CD4-positive, alpha-beta T cell treated with Interleukin-6 for 4 hours (primary cell): ENCODE measurements at places on chromosomes 16 and 17.

DNA sequence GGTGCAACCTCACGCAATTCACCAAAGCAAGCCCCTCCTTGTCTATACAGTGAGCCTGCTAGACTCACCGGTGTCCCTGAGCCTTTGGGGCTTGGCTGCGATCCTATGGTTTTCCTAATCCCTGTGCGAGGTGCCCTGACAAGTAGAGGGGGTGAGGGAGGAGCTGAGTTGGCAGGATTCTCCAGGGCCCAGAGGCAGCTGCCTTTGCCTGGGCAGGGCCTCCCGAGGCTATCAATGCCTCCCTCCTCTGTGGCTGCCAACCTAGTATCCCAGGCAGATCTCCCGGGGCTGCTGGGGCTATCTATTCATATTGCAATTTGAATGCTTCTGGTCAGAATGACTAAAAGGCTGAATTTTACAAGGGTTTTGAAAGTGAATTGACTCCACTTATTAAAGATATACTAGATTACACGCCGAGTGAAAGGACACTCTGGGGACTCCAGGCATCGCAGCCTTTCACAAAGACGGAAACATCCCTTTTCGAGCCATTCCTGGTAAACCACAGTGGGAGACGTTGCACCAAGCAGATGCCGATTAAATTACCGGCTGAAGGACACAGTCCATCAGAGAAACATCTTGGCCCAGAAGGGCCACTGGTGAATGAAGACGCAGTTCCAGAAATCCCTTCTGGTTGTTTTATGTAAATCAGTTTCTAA lies 11.3 kb upstream of the PITPNM3 start:
- no peak for DNase-seq

- no peak for DNase-seq
These were observed 400.2 kb downstream of the SEC14L1 start for GRCh38 chr17:77540975-77541374.

DNA sequence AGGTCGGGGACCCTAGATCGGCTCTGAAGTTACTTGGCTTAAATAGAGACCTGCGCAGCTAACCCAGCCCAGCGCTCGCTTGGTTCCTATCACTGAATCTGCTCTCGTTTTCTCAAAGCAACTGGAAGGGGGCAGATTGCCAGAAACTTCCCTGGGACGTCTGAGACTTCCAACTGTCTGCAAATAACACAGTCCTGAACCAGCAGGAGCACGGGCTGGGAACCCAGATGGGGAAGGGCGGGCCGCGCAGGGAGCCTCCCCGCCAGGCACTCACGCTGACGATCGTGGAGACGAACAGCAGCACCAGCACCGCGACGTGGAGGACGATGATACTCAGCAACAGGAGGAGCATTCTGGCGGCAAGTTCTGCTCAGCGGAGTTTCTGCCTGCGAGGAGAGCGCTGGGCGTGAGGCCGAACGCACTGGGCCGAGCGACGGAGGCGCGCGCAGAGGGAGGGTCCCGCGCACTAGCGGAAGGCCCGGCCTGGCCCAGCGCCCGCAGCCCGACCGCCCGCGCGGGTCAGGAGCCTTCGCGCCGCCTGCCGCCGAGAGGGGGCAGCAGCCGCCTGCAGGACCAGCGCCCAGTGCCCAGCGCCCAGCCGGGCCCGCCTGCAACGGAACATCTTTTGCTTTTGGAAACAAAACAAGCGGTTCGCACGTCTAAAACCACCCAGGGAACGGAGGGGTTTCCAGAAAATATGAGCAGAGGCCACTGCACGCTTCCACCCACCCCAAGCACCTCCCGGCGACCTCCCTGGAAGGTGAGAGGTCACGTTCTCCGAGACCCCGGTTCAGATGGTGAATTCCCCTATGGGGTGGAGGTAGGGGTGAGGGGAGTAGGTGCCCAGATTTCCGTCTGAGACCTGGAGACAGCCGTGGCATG lies 4.5 kb downstream of the PMP22 start:
- peak; percentile 38 for DNase-seq

DNA sequence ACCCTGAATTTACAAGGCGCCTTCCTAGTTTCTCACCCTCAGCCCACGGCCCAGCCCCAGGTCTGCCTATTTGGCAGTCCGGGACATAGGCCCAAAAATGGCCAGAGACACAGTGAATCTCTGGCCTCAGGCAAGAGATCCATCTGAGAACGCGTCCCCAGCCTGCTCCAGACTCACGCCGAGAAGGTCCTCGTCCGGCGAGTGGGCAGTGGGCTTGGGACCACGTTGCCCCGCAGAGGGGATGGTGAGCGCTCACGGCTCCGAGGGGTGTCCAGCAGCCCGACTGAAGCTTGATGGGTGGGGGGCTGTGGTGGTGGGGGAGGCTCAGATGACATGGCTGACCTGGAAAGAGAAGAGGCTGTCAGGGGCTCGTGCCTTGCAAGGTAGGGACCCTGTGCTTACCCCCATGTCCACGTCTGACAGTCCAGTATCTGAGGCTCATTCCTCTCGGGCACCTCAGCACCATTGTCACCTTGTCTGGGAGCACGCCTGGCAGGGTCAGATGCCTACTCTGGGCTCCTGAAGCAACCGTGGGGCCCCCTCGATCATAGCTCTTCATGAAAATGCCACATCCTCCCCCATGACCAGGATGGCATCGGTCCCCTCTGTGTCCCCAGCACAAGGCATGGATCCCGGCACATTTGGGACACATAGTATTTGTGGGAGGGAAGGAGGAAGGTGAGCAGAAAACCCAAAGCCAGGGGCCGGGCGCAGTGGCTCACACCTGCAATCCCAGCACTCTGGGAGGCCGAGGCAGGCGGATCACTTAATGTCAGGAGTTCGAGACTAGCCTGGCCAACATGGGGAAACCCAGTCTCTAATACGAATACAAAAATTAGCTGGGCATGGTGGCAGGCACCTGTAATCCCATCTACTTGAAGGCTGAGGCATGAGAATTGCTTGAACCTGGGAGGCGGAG lies 9.6 kb downstream of the CARHSP1 start:
- no peak for DNase-seq

- DNase-seq = peak; percentile 37
These were observed at the start of gene MT1E for GRCh38 chr16:56625140-56625942. Gene MT1E, plus strand, starts transcription at chr16:56625781. Its CDS starts 71 bp downstream, at chr16:56625852.

- no peak for DNase-seq
These were observed 136.2 kb upstream of the DNAH9 start for GRCh38 chr17:11461993-11462548.

DNA sequence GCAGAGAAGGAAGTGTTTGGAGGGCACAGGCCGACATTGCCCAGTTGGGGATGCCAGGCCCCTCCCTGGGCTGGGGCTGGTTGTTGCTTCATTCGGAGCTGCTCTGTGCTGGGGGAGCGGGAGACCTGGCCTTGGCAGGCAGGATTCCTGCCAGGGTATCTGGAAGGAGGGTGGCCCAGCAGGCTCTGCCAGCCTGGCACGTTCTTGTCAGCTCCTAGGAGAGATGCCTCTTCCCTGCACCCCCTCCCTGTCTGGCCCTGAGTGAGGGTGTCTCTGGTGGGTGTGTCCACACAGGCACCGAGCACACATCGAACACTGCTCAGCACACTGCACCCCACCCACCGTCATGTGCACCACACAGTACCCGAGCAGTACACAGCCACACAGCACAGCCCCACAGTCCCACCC lies 35.2 kb downstream of the ARHGAP23 start:
- DNase-seq = no peak

DNA sequence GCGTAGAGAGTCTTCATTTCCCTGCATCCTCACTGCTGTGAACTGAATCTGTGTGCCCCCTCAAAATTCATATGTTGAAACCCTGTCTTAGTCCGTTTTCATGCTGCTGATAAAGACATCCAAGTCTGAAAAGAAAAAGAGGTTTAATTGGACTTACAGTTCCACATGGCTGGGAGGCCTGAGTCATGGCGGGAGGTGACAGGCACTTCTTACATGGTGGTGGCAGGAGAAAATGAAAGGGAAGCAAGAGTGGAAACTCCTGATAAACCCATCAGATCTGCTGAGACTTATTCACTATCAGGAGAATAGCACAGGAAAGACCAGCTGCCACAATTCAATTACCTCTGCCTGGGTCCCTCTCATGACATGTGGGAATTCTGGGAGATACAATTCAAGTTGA lies 3.1 kb upstream of the CCDC42 start:
- DNase-seq = no peak

DNA sequence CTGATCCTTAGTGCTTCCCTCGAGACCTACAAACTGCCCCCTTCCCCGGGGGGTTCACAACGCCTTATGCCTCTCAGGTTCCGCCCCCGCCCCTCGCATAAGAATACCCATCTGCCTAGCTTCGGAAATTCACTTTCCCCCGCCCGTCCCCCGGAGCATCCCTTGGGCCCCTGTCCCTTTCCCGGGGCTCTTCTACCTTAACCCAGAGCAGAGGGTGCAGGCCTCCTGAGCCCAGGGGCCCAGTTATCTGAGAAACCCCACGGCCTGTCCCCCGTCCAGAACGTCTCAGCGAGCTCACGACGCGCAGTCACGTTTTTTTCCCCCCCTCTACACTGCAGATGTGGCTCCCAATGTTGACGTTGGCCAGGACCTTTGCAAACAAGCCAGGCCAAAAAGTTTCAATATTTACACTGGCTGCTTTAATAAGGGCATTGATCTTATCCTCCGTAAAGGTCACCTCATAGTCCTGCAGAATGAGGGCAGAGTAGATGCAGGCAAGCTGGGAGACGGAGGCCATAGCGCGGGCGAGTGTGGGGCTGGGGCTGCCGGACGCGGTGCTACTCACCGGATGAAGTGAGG lies 1.4 kb upstream of the NBR1 start:
- DNase-seq = no peak

GRCh38 chr16:4763791-4764190 lies 3.2 kb downstream of the ZNF500 start:
- no peak for DNase-seq

DNA sequence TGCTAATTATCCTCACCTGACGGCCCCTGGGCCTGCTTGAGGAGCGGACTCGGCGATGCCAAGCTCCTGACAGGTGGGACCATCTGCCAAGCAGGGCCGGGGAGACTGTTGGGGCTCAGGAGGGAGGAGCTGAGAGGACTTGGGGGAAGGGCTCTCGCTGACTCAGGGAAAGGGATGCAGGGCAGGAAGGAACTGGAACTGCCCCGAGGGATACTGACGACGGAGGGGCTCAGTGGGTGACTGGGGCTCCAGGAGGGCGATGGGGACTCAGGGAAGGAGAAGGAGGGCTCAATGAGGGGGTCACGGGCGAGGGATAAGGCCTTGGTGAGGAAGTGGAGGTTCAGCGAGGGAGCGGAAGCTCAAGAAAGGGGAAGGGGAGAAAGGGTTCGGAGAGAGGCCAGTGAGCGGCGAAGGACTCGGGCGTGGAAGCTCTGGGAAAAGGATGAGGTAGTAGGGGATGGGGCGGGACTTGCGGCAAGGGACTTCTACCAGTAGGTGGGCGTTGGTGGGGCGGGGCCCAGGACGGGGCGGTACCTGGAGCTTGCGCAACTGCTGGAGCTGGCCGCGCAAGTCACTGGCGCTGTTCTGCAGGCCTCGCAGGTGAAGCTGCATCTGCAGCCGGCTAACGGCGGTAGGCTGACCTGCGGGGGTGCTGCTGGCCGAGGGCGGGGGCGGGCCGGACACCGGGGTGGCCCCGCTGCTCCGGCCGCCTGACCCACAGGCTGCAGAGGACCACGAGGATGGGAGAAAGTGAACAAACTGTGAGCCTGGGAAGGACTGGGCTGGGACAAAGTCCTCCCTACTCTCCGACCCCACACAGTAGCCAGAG lies 46.5 kb downstream of the SRCIN1 start:
- DNase-seq = peak; percentile 94

GRCh38 chr17:16953841-16954240 lies 18.1 kb downstream of the TNFRSF13B start:
- DNase-seq = no peak

- DNase-seq = no peak
These were observed 112.1 kb downstream of the C16orf78 start for GRCh38 chr16:49485663-49486062.

DNA sequence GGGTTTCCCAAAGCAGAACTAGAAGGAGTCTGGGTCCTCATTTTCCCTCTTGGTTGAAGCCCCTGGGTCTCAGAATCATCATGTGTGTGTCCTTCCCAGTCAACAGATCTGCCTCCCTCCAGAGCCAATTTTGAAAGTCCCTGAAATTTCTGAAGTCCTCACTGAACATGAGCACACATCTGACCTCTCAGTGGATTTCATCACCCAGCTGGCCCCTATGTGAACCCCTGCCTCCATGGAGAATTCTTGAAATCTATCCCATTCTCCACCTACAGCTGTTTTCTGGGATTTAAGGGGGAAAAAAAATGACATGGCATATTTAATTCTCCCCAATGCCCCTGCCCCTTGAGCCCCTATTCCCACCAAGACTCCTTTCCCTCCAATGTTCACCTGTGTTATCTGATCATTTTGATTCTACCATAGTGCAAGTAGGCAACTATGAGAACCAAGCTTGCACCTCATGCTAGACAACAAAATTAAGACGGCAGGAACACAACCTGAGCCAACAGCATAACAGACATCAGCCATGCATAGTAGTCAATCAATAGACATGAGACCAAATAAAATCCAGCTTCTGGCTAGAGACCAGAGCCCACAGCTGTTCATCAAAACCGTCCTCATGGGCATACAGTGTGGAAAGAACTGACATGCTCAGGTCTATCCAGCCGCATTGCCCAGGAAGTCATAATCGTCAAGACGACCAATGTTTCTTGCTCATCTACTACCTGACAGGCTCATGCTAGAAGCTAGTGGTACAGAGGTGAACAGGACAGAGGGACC lies 14.9 kb downstream of the SOX9 start:
- DNase-seq = no peak

DNA sequence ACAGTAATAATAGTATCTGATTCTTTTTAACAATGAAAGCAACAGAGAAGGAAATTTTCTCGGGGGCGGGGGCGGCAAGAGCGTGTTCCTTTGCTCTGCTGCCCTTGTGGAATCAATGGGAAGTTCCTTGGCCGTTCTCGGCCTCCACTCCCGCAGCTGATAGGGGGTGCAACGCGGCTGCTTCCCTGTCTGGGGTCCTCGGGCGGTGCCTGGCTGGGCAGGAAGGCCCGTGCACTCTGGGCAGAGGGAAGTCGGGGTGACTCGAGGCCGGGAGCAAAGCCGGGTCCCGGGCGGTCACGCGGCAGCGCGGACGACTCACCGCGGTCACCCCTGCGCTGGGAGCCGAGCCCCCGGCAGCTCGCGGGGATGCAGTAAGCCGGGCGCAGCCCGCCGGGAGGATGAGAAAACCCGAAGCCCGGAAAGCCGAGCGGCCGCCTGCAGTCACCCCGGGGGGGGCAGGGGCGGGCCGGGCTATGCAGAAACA lies 2.5 kb downstream of the TUBB3 start:
- no peak for DNase-seq

DNA sequence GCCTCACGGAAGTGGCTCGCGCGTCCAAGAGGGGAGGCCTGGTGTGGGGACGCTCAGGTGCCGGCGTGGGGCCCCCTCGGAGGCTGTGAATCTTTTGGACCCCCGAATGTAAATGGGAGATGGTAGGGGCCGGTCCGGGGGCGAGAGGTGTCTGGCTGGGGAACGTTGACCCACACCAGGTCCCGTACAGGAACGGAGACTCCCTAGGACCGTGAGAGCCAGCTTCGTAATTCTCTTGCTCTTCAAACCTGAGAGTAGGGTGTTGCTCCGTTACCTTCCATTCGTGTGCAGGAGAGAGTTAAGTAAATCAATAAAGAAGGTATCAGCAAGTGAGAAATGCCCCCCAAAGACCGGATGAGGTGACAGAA lies 481 bp downstream of the LYRM1 start:
- DNase-seq = no peak

GRCh38 chr17:44137891-44138709 lies 3.6 kb upstream of the HROB start:
- peak; percentile 56 for DNase-seq

- DNase-seq = no peak
These were observed 13.6 kb downstream of the MEIOB start for GRCh38 chr16:1858189-1858865.
